ENCODE measurements at places on chromosomes 2 and 18. TPM values are rescaled to one million over a fixed set of nuclear protein-coding genes. Genes with fewer than 3 reads are reported as not detected.

CCDC74B gene
- 17.1 TPM for polyA plus RNA-seq

GRCh38 chr18:25190472-25190871, 161.5 kb downstream of the ZNF521 start:
- DNase-seq, result no peak

DNA sequence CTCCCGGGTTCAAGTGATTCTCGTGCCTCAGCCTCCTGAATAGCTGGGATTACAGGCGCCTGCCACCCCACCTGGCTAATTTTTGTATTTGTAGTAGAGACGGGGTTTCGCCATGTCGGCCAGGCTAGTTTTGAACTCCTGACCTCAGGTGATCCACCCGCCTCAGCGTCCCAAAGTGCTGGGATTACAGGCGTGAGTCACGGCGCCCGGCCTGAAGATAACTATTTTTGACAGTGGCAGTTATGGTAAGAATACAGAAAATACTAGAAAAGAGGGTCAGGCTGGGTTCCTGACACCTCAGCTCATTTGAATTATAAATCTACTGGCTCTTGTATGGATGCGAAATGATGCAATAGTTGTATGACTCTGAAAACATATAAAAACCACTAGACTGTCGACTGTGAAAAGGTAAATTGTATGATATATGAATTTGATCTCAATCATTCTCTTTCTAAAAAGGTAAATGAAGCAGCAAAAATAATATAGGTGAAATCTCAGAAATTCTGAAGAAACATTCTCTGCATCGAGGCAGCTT, 11.1 kb upstream of the DGKD start:
- no peak for DNase-seq

DNA sequence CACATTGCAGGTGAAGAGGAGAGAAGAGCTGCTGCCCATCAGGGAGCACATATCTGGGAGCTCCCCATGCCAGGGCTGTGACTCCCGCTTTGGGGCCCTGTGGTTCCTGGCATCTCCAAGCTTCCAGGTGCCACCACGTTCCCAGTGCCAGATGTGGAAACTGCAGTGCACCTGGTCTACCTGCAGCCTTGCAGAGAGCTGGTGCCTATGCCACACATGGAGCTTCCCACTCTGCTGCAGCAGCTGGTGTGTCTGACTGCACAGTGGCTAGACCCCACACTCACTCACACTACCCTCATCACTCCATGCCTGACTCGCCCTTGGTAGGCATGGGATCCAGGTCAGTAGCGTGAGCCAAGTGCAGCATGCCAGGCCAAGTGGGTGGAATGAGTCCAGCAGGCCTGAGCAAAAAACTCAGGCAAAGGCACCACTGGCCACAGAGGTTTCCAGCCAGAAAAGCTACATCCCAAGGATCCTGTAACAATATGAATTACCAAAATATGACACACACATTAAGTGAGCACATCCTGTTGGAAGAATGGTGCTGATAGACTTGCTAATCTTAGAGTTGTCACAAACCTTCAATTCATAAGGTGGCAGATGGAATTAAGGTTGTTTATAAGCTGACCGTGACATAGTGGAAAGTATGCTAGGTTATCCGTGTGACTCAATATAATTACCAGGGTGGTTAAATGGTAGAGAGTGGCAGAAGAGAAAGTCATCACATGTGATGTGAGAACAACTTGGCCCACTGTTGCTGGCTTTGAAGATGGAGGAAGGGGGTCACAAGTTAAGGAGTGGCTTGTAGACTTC, 150.9 kb downstream of the EHBP1 start:
- no peak for DNase-seq

- DNase-seq, result no peak
These were observed 73.8 kb upstream of the YWHAQ start for GRCh38 chr2:9704600-9704999.

DNA sequence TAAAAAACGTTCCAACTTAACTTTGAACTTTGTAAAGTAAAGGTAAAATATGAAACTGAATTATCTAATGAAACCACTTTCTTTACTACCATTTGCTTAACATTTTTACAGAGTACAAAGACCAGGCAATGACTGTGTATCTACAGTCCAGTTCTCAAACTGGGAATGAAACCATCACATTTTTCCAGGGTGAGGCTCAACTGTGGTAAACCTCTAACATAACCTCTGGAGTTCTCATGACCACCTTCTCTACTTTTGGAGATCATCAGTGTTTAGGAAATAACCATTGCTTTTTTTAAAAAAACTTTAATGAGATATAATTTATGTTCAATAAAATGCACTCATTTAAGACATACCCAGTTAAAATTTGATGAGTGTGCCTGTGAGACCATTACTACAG, 223.5 kb downstream of the RNF152 start:
- DNase-seq, result no peak

SERPINB3 gene
- polyA plus RNA-seq, result not detected

DNA sequence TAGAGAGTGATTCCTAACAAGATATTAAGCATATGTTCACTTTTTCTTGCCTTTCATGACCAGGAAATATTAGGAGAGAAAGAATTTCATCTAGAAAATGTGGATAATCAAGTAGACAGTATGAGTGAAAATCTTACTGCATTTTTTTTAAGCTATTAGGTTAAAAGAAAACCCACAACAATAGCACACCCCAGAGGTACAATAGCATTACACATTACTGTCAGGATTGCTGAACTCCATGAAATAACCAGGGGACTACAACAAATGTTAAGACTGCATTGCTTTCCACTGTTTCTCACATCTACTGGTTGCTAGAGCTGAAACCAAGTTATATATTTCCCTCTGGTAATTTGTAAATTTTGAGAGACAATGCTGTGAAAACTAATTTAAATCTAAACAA, 33.7 kb downstream of the KLF7 start:
- no peak for DNase-seq

RUFY4 gene
- polyA plus RNA-seq, result 0.08 TPM

ARHGAP25 gene
- polyA plus RNA-seq, result 6.4 TPM

PRSS56 gene
- not detected for polyA plus RNA-seq

DNA sequence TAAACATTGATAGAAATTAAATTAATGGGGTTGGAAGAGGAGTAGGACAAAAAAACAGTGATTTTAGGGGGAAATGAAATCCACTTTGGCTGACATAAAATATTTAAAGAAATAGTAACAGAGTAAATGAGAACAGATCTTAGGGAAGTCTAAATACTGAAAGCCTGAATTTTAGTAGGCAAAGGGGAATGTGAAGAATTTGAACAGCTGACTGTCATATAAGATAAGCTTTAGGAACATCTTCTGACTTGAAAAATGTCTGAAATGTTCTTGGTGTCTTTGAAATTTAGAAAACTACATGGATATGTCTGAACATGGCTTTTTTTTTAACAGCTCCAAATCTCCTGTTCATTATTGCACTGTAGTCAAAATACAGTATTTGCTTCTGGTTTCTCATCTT, 150.3 kb downstream of the CALCRL start:
- no peak for DNase-seq

DNA sequence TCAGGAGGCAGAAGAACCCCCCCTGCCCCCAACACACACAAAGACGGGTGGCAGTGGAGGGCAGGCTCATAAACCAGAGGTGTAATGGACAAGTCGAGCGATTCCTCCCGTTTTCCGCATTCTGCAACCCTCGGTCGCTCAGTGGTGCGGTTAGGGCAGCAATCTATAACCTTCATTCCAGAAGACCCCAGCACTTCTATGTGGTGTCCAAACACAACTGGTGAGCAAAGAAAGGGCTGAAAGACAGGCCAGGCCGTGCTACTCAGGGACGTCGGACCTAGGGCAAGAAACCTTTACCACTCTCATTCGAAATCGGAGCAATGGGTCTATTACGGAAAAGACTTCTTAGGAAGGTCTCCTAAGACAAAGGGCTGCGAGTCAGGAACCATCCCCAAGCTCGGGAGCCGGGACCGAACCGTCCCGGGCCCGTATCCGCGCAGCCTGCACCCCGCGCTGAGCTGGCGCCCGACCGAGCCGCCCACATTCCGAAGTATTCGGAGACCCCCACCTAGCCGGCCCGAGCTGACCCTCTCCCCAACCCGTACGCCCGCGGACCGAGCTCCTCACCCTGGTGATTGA, 568 bp downstream of the ARL5A start:
- DNase-seq, result no peak

AQP4 gene
- polyA plus RNA-seq, result 0.90 TPM

- no peak for DNase-seq
These were observed 53.0 kb upstream of the LRP2 start for GRCh38 chr2:169415233-169415748.

DNA sequence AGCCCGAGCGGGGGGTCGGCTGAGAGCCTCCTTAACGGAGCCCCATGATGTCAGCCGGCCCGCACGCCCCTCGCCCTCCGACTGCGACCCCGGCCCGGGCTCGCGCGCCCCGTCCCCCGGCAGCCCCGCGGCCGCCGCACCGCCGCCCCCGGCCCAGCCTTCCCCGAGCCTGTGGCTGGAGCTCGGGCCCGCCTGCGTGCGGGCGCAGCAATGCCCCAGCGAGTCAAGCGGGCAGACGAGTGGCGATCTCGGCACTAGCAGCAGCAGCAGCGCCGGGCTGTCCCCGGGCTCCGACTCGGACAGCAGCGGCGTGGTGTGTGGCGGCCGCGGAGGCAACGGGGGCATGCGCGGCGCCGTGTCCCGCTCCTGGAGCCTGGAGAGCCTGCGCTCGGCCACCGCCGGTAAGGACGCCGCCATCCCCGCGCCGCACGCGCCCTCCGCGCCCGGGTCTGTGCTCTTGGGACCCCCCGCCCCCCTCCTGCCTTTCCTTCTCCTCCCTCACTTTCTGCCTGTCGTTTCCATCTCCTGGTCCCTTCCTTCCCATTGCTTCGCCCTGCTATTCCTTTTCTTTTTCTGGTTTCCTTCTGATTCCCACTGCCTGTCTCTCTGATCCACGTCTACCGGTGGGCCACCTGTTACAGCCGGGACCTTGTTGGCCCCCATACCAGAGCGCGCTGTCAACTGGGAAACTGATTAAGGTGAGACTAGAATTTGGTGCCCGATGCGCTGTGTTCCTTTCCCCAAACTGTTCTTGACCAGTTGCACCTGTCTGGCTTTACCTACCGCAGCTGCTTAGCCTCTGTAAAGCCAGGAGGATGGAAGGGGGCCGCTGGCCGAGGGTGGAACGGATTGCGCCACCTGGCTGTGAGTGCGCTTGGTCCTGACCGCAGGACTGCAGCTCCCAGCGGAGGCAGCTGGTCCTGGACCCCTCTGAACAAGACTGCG, 127.4 kb downstream of the ARHGEF4 start:
- peak; percentile 35 for DNase-seq

SIGLEC15 gene
- 0.74 TPM for polyA plus RNA-seq

DNA sequence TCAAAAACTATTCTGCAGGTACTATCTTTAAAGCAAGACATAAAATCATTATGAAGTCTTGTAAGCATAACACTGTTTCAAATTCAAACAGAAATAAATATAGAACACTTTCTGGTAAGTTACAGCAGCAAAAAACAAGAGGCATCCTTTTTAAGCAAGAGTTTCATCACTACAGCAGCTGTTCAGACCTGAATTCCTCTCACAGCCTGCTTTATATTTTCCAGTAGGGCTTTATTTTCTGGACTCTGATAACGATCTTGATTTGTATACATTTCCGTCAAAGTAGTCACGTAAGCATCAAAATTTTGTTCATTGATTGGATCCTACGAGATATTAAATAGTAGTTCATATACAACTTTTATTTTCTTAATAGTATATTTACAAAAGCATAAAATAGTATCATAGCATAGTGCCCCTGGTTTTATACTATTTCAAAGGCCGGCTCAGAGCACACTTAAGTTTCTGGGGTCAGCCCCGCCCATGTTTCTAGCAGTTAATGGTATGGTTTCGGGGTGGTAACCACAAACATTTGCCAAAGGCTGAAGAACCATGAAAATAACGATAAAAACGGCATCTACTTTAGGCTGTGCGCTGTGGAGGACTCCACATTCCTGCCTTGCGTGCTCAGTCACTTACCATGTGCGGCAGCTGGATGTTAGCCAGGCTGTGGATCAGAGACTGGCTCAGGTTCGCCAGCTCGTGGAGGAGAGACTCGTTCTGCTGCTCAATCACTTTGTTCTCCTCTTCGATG, 47.5 kb upstream of the PXDN start:
- DNase-seq, result no peak

DNA sequence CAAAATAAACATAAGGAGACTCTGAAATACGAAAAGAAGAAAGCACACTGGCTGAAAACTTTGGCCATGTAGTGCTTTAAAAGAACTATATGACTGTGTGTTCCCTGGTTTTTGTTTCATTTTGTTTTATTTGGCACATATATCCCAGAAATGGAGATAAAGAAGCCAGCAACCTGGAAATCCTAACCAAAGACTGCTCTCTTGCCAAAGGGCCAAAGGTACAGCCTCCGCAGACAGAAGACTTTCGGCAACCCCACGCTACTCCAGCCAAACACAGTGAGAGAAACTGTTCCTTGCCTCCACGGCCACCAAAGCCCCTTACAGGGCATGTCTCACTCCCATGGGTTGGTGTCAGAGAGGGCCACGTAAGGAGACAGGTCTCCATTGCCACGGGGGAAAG, 381.2 kb upstream of the NETO1 start:
- DNase-seq, result no peak

DNA sequence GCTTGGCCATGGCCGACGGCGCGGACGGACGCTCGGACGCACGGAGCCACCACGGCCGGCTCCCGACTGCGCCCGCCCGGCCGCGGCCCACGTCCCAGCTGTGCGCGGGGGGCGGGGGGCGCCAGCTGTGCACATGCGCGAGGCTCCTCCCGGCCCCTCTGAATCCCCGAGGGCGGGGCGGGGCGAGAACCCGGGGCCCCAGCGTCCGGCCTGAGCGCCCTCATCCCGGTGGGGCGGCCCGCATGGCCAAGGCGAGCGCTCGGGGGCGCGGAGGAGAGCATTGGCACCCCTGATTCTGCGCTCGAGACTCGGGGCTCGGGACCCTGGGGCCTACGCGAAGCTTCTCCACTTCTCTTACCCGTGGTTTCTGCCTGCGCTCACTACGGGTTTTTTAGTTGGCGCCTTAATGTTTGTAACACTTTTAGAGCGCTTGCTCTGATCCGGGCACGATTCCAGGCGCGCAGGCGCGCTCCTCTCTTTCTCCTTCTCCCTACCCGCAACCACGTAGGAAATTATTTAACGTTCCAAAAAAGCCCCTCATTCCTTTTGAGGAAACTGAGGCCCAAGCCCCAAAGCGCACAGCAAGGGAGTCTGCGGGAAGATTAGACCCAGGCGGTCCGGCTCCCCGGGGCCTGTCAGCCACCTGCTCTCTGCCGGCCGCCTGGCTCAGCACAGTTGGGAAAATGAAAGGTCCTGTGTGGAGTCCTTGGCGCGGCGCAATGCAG, at the start of gene PXDN:
PXDN (minus strand) TSS at position 70 of the 725 bp plus-strand sequence; CDS start at position 10, 60 bp downstream.
- DNase-seq, result peak; percentile 80

GRCh38 chr2:136006658-136007057, 21.2 kb upstream of the DARS1 start:
- no peak for DNase-seq

- no peak for DNase-seq
These were observed 25.7 kb downstream of the MTHFD2 start for GRCh38 chr2:74223941-74224770.

- DNase-seq, result no peak
These were observed 45.8 kb downstream of the TTR start for GRCh38 chr18:31637445-31637844.

AMER3 gene
- polyA plus RNA-seq, result not detected

GPD2 gene
- 23.7 TPM for polyA plus RNA-seq

GRCh38 chr18:57441071-57441794, 6.1 kb downstream of the ONECUT2 start:
- no peak for DNase-seq
